ENCODE measurements at places on chromosomes 6 and 20. TPM values are rescaled to one million over a fixed set of nuclear protein-coding genes. Genes with fewer than 3 reads are reported as not detected.

DNA sequence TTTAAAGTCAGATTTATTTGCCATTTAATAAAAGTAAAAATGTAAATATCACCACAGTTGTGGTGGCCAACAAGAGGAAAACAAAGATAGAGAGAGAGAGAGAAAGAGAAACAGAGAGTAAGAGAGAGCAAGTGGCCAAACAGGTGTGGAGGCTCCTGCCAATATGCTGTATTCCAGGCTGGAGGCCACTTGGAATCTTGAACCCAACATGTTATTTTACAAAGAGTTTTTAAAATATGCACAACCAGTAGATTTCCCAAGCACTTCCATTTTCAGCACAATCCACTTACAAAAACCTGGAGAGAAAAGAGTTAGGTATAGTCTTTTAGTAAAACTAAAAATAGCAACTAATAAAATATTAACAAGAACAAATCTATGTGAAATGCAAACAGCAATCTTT is 1323.1 kb upstream of the CITED2 start:
- DNase-seq, result no peak

- DNase-seq, result peak; percentile 60
These were observed 129.5 kb upstream of the GGTLC1 start for GRCh38 chr20:24118034-24118433.

GRCh38 chr20:9397928-9398327 is 116.5 kb upstream of the LAMP5 start:
- no peak for DNase-seq

DNA sequence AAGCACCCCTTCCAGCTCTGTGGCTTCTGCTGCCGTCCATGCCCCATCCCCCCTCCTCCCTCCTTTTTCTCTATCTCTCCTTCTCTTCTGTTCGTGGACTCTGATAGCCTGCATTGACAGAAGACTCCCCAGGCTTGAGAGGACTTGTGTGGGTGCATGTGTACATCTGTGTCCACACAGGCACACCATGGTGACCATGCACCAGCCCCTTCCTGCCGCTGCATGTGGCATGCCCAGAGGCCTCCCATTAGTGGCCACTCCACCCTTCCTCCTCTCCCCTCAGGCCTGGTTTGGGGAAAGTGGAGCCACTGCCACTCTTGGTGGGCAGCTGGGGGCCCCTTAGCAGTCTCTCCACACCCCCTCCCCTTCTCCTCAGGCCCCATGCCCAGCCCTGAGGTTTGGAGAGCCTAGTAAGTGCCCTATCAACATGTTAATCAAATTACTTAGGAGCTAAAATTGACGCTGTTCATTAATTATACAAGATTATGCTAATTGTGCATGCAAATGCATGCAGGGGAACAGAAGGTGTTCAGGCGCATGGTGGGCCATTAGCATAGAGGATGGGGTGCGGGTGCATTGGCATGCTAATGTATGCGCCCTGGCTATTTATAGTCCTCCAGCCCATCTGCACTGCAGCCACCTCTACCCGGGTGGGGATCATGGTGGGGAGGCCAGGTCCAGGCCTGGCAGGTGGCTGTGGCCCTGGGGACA is 45.9 kb downstream of the EBF4 start:
- DNase-seq, result peak; percentile 94

DNA sequence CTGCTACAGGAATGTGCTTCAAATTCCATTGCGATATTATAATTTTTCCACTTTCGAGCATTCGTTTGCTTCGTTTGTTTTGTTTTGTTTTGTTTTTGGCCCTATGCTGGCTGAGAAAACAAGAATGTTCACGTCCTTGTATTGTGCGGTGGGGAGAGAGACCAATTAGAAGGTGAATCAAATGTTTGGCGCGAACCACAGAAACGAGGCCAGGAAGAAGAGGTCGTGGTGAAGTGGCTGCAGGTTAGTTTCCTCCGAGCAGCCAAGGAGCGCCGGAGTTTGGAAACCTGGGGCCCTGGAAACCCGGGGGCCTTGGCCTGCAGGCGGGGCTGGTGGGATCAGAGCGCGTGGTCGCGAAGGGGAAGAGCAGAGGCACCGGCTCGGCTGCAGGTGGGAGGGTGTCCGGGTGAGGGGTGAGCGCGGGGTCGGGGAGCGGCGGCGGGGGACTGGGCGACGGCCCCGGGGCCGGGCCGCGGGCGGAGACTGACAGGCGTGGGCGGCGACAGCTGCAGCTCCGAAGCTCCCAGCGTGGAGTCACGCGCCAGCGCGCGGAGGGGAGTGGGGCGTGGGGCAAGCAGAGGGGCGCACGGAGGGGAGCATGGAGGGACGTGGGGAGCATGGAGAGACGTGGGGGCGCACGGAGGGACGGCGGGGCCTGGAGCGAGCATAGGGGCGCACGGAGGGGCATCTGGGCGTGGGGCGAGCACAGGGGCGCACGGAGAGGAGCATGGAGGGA is 141.5 kb upstream of the PDE10A start:
- DNase-seq, result no peak

DNA sequence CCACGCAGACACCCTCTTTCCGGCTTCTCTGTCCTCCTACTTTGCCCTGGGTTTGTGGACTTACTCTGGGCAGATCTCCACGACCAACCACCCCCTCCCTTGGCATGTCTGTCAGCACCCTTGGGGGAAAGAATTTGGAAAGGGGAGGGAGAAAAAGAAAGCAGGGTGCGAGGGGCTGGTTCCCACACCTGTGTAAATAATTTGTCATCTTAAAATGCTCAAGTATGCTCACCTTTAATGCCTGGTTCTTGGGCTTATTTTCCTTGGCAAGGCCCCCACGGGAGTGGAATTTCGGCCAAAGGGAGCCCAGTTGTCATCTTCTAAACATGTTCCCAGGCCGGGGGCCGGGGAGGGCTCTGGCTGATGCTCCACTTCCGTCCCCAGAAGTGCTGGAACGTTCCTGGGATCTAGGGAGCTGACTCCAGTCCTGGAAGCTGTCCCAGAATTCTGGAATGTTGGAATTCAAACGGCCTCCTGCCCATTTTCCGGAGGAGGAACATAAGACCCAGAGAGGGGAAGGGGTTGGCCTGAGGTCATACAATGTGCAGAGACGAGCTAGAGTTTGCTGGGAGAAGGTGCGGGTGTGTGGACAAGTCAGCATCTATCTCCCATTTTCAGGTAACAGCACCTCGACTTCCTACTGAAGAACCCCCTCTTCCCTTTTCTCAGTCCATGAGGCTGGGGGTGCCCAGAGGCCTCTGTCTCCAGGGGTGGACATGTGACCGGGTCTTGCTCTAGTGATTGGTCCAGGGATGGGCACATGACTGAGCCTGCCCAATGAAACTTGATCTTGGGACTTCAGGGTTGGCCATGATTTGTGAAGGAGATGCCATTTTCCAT is 122.3 kb downstream of the CEBPB start:
- DNase-seq, result no peak

GNRH2 gene
- 1.7 TPM for polyA plus RNA-seq

- no peak for DNase-seq
These were observed 31.8 kb downstream of the GLP1R start for GRCh38 chr6:39080246-39080875.

DEFB132 gene
- not detected for polyA plus RNA-seq

DNA sequence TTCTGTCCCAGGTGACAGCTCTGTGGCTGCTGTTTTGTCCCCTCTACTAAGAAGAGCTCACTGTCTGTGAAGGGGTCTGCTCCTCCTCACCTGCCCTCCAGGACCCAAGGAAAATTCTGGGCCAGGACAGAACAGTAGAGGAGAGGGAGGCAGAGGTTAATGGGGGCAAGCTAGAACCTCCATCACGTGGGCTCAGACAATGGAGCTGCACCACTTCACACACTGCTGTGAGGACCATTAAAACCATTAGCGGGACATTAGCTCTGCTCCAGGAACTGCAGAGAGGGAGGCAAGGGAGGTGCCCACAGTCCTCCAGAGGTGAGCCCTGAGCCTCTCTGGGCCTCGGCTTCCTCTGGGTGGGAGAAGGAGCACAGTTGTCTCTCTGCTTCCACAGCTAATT is 78.4 kb downstream of the NOL4L start:
- no peak for DNase-seq

VWA7 gene
- polyA plus RNA-seq, result 8.1 TPM

- DNase-seq, result no peak
These were observed 114.6 kb upstream of the TCF21 start for GRCh38 chr6:133774356-133774755.

TMEM217 gene
- polyA plus RNA-seq, result 1.1 TPM

GRCh38 chr6:99613705-99614429 is 7.2 kb downstream of the PRDM13 start:
- DNase-seq, result no peak

- DNase-seq, result no peak
These were observed 28.9 kb downstream of the CLVS2 start for GRCh38 chr6:123024976-123025375.

GRCh38 chr6:41470029-41470330 is 76.2 kb upstream of the FOXP4 start:
- peak; percentile 55 for DNase-seq

DNA sequence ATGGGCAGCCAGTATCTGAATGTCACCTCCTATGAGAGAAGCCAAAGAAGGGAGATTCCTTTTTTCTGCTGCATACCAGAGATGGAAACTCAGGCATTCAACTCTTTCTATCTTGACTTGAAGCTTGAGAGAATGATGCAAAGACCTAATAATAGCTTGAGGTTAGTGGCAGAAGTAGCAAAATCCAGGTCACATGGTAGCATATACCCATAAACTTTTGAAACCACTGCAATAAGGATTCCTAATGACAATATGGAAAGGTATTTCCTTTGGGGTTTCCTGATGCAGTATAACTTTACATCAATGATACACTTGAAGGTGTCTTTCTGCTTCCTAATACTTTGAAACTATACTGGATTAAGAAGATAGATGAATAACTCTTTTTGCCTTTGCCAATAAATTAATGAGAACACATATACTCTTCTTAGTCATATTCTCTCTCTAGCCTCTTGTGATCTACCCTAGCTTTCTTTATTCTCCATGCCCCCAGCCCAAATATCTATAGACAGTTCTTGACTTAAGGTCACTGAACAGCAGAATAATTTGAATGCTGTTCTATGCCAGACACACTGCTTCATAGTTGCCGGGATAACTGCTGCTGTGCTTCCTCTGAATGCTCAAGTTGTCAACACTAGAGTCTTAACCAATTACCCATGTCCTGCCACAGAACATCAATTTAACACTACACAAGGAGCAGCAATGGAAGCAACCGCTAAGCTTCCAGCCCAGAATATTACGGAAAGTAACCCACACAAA is 155.5 kb upstream of the SIM1 start:
- no peak for DNase-seq

- peak; percentile 2 for DNase-seq
These were observed 604.7 kb downstream of the RFPL4B start for GRCh38 chr6:112951829-112952228.
